ENCODE measurements at places on chromosomes 1 and 21.

DNA sequence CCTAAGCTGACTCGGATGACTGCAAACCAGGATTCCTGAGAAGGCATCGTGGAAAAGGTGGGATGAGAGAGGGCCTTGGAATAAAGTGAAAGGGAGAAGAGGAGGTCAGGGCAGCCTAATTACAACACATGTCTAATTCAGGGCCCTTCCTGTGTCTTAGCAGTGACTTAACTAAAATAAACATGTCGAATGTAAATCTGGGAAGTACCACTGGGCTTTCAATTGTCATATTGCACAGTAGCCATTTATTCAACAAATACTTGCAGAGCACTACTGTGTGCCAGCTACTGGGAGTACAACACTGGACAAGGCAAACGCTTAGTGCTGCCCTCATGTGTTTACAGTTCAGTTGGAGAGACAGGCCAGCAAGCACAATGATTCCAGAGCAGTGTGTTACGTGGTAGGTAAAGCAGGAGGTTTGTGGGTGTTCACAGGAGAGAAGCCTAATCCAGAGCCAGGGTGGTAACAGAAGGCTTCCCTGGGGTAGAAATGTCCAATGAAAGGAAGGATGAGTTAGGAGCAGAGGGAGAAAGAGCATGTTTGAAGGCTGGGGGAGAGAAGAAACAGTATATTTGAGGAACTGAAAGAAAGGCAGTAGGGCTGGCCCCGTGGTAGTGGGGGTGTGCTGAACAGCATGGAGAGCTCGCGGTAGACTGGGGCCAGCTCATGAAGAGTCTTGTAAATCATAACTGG is 38.0 kb upstream of the RASAL2 start:
- no peaks in the 10 kb centered on the region for H3K27me3 ChIP-seq
- peaks cover 60% of the 10 kb centered on the region for H3K4me1 ChIP-seq
- peak; percentile 56 for DNase-seq
- no peaks in the 10 kb centered on the region for H3K36me3 ChIP-seq

- no peaks in the 10 kb centered on the region for H3K4me1 ChIP-seq
- H3K27ac ChIP-seq = no peak overlapping the region
- no peak overlapping the region for H3K4me3 ChIP-seq
- no peaks in the 10 kb centered on the region for H3K36me3 ChIP-seq
- H3K27me3 ChIP-seq = no peaks in the 10 kb centered on the region
- no peak for DNase-seq
Measured at GRCh38 chr1:210617293-210617692, 288.6 kb downstream of the HHAT start.

DNA sequence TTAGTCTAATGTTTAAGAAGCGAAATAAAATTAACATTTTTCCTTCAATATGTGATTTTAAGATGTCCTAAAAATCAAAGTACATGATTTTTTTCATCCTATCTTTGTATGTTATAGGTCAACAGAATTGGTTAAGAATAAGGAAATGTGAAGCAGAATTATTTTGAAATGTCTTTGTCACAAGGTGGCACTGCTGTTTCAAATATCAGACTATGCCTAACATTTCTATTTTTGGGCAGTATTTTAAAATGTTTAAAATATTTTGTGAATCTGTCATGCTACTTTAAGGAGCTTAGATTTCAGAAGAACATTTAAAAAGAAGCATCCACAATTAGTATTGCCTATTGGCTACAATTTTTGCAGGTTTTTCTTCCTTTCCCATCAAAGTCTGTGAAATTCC is 38.7 kb downstream of the AMY1C start:
- H3K27me3 ChIP-seq = no peaks in the 10 kb centered on the region
- DNase-seq = no peak
- H3K4me3 ChIP-seq = no peak overlapping the region
- H3K4me1 ChIP-seq = no peaks in the 10 kb centered on the region

- H3K27ac ChIP-seq = no peak overlapping the region
- H3K4me3 ChIP-seq = no peak overlapping the region
- peaks cover 5% of the 10 kb centered on the region for H3K27me3 ChIP-seq
- DNase-seq = no peak
- peaks cover 41% of the 10 kb centered on the region for H3K36me3 ChIP-seq
Measured at GRCh38 chr1:152029144-152029928, 7.5 kb downstream of the S100A11 start.

DNA sequence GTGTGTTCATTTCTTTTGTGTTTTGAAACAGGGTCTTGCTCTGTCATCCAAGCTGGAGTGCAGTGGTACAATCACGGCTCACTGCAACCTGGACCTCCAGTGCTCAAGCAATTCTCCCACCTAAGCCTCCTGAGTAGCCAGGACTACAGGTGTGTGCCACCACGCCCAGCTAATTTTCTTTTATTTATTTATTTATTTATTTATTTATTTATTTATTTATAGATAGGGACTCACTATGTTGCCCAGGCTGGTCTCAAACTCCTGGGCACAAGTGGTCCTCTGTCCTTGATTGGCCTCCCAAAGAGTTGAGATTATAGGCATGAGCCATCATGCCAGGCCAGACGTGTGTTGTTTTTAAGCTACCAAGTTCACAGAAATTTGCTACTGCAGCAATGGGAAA is 43.8 kb upstream of the TLR5 start:
- no peak overlapping the region for H3K27ac ChIP-seq
- H3K36me3 ChIP-seq = no peaks in the 10 kb centered on the region
- H3K4me3 ChIP-seq = no peak overlapping the region
- DNase-seq = no peak

- H3K27ac ChIP-seq = no peak overlapping the region
- no peak for DNase-seq
- no peaks in the 10 kb centered on the region for H3K4me1 ChIP-seq
- no peaks in the 10 kb centered on the region for H3K36me3 ChIP-seq
Measured at GRCh38 chr1:200128944-200129879, 101.7 kb downstream of the NR5A2 start.

DNA sequence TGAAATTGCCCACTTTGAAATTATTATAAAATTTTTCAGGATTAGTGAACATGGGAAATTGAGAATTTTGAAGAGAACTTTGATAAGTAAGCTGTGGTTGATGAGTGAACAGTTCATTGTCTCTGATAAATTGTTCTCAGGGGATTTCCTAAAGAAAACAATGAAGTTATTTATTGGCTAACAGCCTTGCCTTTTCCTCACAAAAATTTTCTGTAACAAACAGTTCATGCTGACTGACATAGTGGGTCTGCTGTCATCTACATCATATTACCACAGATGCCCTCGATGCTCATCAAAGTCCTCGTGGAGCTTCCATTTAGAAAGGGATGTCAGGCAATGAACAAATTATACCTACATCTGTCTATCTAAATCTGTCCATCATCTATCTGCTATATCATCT is 113.4 kb downstream of the PTBP2 start:
- no peak overlapping the region for H3K4me3 ChIP-seq
- no peaks in the 10 kb centered on the region for H3K27me3 ChIP-seq
- no peak for DNase-seq
- no peaks in the 10 kb centered on the region for H3K36me3 ChIP-seq

DNA sequence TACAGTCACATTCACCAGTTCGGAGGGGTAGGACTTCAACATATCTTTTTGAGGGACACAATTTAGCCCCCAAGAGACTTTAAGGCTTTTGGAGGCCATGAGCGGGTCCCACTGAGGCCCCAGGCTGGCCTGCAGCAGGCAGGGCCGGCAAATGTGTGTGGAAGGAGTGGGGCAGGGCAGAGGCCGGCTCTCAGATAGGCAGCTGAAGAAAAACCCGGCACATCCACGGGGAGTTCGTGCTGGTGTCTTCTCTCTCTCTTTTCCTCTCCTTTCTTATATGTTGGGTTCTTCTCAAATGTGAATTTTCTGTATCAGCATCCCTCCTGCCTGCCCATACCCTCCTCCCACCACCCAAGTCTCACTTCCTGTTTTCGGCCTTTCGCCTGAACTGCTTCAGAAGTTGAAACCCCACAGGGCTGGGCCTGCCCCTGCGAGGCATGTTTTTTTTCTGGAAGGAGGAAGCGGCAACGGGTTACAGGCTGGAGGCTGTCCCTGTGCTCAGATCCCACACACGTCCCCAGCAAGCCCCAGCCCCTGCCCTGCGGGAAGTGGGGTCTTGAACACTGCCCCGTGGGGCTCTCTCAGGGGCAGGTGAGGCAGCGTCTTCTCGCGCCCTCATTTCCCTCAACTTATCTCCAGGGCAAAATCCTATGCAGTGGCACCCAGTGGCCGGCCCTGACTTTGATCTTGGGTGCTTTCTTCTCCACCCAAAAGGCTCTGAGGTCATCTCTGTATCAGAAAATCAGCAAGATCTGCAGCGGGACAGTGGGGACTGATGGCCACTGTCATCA is 9.7 kb upstream of the UMODL1 start:
- H3K27ac ChIP-seq = no peak overlapping the region
- no peak overlapping the region for H3K4me3 ChIP-seq
- H3K27me3 ChIP-seq = no peaks in the 10 kb centered on the region
- no peak for DNase-seq
- H3K4me1 ChIP-seq = peaks cover 24% of the 10 kb centered on the region
- H3K36me3 ChIP-seq = no peaks in the 10 kb centered on the region

DNA sequence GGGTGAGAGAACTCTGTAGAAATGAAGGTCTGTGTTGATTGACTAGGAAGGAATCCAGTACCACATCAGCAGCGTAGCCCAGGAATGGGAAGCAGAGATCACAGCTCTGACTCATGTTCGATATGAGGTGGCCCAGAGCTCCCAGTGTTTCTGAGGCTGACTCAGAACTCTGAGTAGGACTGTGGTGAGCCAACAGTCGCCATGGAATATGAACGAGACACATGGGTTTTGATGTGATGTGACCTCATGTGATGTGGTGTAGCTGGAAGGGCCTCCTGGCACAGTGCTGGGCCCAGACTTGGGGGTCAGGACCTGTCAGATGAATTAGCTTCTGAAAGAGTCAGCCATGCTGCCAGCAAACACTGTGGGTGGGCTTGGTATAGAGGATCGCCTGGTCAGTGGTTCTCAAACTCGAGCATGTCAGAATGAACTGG is 237.0 kb downstream of the MRPL39 start:
- no peaks in the 10 kb centered on the region for H3K27me3 ChIP-seq
- peak overlapping the region; percentile 94 for H3K27ac ChIP-seq
- no peaks in the 10 kb centered on the region for H3K36me3 ChIP-seq
- peak; percentile 95 for DNase-seq
- H3K4me3 ChIP-seq = no peak overlapping the region
- H3K4me1 ChIP-seq = peaks cover 67% of the 10 kb centered on the region

DNA sequence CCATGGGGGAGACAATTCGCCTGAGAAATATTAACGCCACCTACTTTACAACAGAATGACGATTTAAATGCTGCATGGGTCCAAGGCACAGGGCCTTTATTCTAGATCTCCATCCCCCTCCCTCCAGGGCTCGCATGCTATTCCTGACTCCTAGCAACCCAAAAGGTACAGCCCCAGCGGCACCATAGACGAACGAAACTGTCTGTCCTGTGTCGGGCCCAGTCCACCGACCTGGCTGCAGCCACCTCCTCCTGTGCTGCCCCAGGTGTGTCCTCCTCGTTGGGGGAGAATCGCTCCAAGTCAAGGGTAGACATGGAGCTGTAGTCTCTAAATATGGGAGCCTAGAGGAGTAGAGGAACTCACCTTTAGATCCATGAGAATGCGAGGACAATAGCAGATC is 196.5 kb downstream of the TOMM20 start:
- H3K36me3 ChIP-seq = no peaks in the 10 kb centered on the region
- H3K27ac ChIP-seq = no peak overlapping the region
- H3K4me1 ChIP-seq = peaks cover 22% of the 10 kb centered on the region
- H3K27me3 ChIP-seq = no peaks in the 10 kb centered on the region

- no peak overlapping the region for H3K27ac ChIP-seq
- H3K36me3 ChIP-seq = no peaks in the 10 kb centered on the region
Measured at GRCh38 chr1:156652131-156652991, 10.4 kb downstream of the BCAN start.

GRCh38 chr1:94883691-94884090 is 43.2 kb downstream of the CNN3 start:
- H3K36me3 ChIP-seq = no peaks in the 10 kb centered on the region
- peak overlapping the region; percentile 70 for H3K27ac ChIP-seq
- no peak overlapping the region for H3K4me3 ChIP-seq
- no peaks in the 10 kb centered on the region for H3K27me3 ChIP-seq
- DNase-seq = no peak

DNA sequence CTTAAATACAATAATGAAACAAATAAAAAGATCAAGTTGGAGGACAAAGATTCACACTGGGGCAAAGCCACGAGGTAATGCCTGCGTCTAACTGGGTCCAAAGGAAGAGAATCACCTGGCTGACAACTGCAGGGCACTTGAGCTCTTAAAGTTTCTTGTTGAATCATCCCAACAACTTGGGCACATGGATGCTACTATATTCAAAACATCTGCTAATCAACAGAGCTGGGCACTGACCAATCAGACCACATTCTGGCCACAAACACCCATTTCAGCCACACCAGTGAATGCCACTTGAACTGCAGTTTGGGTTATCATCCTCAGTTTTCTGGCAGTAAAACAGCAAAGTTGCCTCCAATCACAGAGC is 51.0 kb downstream of the ABCA4 start:
- H3K4me3 ChIP-seq = no peak overlapping the region
- no peak for DNase-seq
- peaks cover 35% of the 10 kb centered on the region for H3K4me1 ChIP-seq
- no peaks in the 10 kb centered on the region for H3K27me3 ChIP-seq
- no peaks in the 10 kb centered on the region for H3K36me3 ChIP-seq

- H3K4me1 ChIP-seq = no peaks in the 10 kb centered on the region
- no peaks in the 10 kb centered on the region for H3K36me3 ChIP-seq
- no peak for DNase-seq
- H3K4me3 ChIP-seq = no peak overlapping the region
Measured at GRCh38 chr1:17363351-17363750, 8.6 kb upstream of the PADI6 start.

DNA sequence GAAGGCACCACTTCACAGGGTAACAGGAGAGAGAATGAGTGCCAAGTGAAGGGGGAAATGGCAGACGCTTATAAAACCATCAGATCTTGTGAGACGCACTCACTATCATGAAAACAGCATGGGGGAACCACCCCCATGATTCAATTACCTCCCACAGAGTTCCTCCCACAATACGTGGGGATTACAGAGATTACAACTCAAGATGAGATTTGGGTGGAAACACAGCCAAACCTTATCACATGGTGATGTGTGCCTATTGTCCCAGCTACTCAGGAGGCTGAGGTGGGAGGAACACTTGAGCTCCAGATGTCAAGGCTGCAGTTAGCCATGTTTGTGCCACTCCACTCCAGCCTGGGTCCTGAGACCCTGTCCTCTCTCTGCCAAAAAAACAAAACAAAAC is 56.0 kb upstream of the DSCAM start:
- no peaks in the 10 kb centered on the region for H3K36me3 ChIP-seq
- no peaks in the 10 kb centered on the region for H3K27me3 ChIP-seq
- H3K27ac ChIP-seq = no peak overlapping the region
- H3K4me1 ChIP-seq = no peaks in the 10 kb centered on the region
- no peak for DNase-seq

GRCh38 chr1:186295980-186296379 is 79.1 kb downstream of the TPR start:
- no peaks in the 10 kb centered on the region for H3K36me3 ChIP-seq
- H3K27ac ChIP-seq = no peak within 1 kb of the TSS
- H3K4me3 ChIP-seq = no peak within 1 kb of the TSS
- H3K4me1 ChIP-seq = no peaks in the 10 kb centered on the region
- H3K27me3 ChIP-seq = 0 out of 2 replicates have a peak, but pooled peaks cover 3% of the 10 kb centered on the region

- no peak for DNase-seq
- no peaks in the 10 kb centered on the region for H3K27me3 ChIP-seq
- H3K27ac ChIP-seq = no peak overlapping the region
- no peak overlapping the region for H3K4me3 ChIP-seq
Measured at GRCh38 chr1:3817138-3817740, 20.9 kb upstream of the LRRC47 start.

Measured in SJSA1 (cell line).